Hematopoietic multipotent progenitor cell treated with erythropoietin and hydrocortisone succinate and interleukin-3 and kit ligand, for 15 days (in vitro differentiated cells): ENCODE measurements at places on chromosomes 16 and 17.
A peak's percentile ranks its signal among the peaks of the same experiment; 100 is the strongest.

DNA sequence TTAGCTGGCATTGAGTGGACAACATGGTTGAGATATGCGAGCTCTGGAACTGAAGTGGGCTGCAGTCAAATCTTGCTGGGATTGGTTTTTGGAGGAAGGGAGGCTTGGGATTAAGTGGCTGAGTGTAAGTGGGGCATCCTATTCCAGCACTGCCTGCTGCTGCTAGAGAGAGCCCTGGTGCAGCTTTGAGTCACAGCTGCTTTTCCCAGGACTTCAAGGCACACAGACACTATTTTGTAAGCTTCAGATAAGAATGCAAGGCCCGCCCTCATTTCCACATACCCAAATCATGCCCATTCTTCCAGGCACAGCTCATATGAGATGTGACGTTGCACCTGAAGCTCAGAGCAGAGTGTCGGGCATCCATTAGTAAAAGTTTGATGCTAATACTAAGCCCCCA lies 10.2 kb upstream of the MAF start:
- DNase-seq, result no peak

DNA sequence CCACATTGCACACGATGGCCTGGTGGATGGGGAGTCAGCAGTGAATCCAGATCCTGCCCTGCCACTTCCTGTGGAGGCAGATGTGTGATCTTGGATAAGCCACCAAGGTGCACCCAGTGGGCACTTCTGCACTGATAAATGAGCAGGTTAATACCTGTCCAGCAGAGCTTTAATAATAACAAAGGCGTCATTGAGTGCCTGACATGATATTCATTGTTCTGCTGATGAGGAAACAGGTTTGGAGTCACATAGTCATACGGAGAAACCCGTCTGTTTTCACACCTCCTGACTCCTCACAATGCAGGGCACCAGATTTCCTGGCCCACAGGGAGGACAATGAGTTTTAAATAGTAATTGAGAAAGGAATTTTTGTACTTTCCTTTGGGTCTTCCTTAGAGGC lies 324.6 kb upstream of the CDH5 start:
- DNase-seq, result no peak

GRCh38 chr17:60036796-60037677 lies 41.7 kb downstream of the HEATR6 start:
- DNase-seq, result peak; percentile 70

DNA sequence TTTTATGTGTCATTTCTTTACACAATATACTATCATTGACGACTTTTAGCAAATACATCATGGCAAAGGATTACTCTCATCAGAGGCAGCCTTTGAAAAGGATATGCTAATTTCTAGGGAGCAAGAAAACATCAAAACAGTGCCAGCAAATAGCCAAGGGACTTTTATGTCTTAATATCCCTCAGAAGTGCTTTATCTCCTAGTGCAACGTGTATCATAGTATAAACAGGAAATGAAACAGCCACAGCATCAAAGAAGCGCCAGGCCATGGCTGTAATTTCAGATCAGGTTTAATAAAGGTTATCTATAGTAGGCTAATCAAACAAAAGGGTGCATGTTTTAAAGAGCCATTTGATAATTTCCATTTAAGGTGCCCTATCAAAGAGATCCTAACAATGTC lies 159.9 kb downstream of the AXIN2 start:
- no peak for DNase-seq

DNA sequence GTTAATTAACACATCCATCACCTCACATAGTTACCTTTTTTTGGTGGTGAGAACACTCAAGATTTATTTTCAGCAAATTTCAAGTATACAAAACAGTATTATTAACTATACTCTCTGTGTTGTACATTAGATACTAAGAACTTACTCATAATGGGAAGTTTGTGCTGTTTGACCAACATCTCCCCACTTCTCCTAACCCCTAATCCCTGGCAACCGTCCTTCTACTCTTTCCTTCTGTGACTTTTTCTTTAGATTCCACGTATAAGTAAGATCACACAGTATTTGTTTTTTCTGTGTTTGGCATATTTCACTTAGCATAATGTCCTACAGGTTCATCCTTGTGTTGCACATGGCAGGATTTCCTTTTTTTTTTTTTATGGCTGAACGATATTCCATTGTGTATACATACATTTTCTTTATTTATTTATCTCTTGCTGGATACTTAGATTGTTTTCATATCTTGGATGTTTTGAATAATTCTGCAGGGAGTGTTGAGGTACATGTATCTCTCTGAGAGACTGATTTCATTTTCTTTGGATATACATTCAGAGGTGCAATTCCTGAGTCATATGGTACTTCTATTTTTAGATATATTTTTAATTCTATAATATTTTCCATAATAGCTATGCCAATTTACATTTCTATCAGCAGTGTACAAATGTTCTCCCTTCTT lies 19.0 kb downstream of the PPM1D start:
- no peak for DNase-seq

DNA sequence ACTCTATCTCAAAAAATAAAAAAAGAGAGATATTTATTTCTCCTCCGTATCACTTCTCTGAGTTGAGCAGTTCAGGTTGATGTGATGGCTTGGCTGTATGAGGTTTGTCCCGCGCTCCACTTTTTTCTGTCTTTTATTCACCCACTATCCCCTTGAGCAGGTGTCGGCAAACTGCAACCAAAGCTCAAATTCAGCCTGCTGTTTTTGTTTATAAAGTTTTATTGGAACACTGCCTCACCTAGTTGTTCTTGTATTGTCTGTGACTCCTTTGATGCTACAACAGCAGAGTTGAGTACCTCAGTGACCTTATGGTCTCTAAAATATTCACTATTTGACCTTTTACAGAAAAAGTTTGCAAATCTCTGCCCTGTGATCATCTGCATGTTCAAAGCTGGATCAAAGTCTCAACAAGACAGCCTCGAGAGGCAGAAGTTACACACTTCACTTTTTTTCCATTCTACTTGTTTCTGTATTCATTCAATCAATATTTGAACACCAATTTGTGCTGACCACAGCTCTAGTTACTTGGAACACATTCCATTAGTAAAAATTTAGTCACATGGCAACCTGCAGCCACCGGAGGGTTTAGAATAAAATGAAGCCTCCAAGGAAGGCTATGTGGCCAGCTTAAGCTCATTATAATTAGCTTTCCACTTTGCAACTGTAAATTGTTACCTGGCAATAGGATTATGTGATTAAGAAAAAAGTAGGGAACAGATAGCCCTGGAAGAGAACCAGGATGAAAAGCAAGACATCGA lies 945.8 kb downstream of the KCNJ2 start:
- DNase-seq, result no peak
